ENCODE measurements at places on chromosomes 3 and 15.
A peak's percentile ranks its signal among the peaks of the same experiment; 100 is the strongest.

DNA sequence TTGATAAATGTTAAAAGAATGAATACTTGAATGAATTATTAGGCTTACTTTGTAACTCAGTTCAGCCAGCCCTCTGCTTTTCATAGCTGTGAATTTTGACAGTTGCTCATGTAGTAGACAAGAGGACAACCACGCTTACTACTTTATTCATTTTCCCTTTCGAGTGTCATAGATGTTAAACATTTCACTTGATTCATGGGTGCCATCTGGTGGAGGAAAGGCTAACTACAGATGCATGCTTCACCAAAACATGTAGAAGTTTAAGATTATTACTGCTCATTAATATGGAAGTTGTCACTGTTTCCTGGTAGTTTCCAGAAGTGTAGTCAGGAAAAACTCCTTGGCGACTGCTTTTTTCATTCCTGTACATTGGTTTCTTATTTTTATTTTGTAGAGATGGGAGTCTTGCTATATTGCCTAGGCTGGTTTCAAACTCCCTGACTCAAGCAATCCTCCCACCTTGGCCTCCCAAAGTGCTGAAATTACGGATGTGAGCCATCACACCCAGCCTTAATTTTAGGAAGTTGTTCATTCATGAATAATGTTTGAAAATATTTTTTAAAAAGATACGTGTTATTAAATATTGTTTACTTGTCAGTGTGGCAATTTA lies 163.2 kb downstream of the B3GALNT1 start:
- DNase-seq = no peak

DNA sequence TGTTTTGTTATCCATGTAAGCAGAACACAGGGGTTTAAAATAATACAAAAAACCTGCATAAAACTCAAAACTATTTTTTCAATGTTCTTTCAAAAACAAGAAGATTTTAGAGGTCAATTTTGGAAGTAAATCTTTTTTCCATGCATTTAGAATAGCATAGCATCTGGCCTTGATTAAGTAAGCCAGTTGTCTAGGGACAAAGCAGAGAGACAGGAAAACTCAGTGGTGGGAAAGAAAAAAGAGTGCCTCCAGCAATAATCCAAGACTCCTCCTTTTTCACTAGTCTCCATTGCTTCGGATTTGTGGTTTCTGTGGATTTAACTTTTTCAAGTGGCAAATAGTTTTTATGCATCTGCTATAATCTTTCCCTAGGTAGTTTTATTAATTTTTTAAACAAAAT lies 88.9 kb downstream of the SUCNR1 start:
- DNase-seq = no peak

- DNase-seq = no peak
Observed at GRCh38 chr3:29057326-29057725, 223.5 kb upstream of the RBMS3 start.

GRCh38 chr15:68797191-68797590 lies 23.5 kb downstream of the ANP32A start:
- DNase-seq = no peak

DNA sequence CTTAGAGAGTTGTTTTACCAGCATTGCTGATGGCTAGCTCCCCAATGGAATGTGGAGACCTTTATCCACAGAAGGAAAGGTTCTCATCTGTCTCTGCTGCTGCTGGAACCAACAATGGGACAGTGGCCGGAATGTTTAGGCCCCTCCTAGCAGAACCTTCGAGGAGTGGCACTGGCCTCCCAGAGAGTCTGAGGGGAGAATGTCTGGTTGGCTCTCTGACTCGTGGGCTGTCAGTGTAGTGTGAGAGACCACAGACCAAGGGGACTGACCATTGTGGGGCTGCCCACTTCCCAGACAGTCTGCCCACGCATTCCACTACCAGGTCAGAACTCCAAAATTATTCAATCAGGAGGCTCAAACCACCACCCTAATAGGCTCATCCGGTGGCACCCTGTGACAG lies 5.1 kb downstream of the RASL12 start:
- no peak for DNase-seq

GRCh38 chr3:120778776-120779175 lies 36.2 kb downstream of the GTF2E1 start:
- no peak for DNase-seq

DNA sequence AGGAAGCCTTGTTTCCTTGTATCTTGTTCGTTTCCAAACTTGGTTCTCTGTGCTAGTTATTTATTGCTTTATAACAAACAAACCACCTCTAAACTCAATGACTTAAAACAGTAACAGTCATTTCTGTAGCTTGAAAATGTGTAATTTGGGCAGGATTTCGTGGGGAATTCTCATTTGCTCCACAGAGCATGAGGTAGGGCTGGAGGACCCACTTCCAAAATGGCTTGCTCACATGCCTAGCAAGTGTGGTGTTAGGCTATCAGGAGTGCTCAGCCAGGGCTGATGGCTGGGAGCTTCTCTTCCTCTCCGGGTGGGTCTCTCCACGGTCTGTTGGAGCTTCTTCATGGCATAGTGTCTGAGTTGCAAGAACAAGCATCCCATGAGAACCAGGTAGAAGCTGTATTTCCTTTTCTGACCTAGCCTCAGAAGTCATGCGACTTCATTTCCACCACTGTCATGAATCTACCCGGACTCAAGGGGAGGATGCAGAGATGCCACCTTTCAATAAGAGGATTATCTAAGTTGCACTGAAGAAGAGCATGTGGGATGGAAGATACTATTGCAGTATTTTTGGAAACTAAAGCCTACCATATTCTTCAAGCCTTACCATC lies 8.2 kb upstream of the TNIK start:
- DNase-seq = no peak

DNA sequence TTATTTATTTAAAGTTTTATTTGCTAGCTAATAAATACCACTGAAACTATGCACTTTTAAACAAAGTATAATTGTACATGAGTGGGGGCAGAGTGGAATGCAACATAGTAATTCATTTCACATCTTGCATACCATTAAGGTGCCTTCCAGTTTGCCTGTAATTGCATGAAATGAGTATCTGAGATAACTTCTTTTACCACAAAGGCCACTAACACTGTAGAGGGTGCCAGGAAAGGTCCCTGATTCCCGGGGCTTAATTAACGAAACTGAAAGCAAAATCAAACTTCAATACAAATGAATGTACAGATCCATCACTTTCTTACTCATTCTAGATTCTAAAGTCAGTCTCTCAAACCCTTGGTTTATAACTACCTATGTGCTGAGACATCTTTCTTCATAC lies 2.1 kb downstream of the CD47 start:
- DNase-seq = no peak

DNA sequence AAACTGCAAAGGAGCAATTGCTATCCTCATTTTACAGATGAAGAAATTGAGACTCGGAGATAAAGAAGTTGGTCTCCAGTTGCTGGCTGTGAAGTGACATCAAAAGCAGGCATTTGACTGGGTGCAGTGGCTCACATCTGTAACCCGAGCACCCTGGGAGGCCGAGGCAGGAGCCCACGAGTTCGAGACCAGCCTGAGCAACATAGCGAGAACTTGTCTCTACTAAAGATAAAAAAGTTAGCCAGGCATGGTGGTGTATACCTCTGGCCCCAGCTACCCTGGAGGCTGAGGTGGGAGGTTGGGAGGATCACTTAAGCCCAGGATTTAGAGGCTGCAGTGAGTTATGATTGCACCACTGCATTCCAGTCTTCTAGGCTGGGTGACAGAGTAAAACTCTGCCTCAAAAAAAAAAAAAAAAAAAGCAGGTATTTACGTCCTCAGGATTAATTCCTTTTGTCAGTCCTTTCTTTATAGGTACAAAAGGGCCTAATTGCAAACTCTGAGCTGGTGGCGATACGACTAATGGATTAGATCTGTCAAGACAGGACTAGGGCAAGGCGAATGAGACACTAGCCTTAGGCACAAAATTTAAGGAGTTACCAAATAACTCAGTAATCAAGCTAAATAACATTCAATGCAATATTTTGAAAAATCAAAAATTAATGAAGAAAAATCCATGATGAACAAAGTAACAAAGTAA lies 5.9 kb upstream of the DNASE1L3 start:
- no peak for DNase-seq

- DNase-seq = no peak
Observed at GRCh38 chr15:73882761-73883419, 9.5 kb downstream of the TBC1D21 start.

- DNase-seq = no peak
Observed at GRCh38 chr3:9863058-9863772, 16.8 kb downstream of the CIDEC start.

- DNase-seq = peak; percentile 71
Observed at GRCh38 chr3:94317017-94317416, 254.2 kb downstream of the NSUN3 start.

- DNase-seq = no peak
Observed at GRCh38 chr15:24746094-24746493, 70.5 kb downstream of the NPAP1 start.

DNA sequence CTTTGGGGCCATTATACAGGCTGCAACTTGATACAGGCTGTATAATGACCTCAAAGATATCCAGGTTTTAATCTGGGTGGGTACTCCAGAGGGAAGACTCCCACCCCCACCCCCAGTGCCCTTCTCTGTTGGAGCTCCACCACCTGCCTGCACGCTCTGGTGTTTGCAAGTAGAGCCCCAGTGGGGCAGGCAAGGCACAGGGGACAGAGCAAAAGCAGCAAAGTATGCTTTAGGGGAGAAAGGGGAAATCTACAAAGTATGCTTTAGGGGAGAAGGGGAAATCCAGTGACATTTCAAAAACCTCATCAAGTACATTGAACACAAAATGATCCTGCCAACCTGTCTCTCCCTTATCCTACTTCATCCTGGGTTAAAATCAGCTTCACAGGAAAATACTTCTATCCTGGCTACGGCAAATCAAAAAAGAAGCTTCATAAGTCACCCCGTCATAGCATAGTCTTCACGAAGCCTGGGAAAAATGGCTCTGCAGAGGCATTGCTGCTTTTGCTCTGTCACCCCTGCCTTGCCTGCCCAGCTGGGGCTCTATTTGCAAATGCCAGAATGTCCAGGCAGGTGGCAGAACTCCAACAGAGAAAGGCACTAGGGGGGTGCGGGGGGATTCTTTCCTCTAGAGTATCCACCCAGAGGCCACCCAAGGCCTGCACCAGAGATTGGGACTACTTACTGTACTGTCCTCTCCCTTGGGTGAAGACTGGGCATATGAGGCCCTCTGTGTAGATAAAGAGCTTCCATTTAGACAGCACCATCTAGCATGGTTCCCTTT lies 60.9 kb upstream of the ATP11B start:
- no peak for DNase-seq

DNA sequence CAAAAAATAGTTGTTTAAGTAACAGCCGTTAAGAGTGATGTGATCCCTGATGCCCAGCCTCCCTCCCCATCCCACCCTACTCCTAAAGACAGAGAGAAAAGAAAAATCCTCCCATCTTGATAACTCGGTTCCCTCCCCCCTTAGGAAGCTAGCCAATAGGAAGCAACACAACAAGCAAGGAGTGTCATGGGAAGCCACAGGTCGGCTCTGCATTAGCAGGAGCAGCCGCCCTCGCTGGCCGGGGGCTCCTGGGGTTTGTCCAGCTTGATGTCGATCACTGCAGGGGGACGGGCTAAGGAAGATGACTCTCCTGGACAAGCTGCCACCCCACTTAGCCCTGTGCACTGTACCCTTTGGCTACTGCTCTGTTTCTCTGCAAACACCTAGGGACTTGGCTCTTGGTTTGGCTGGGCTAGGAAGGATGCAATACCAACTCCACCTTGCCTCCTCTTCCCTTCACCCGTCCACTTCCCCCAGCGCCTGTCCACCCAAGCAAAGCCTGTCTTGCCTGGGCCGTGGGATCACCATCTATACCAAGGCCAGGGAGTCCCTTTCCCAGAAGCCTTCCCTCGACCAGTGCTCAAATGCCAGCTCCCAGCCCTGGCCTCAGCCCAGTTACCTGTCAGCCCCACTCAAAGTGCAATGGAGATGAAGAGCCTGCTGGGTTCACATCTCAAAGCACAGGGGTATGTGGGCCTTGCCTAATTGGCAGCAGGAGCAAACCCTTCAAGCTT lies 23.1 kb downstream of the SRPRB start:
- DNase-seq = no peak

- no peak for DNase-seq
Observed at GRCh38 chr3:15899388-15899787, 101.6 kb upstream of the ANKRD28 start.

GRCh38 chr3:171614318-171614921 lies 154.2 kb upstream of the TNIK start:
- peak; percentile 37 for DNase-seq

DNA sequence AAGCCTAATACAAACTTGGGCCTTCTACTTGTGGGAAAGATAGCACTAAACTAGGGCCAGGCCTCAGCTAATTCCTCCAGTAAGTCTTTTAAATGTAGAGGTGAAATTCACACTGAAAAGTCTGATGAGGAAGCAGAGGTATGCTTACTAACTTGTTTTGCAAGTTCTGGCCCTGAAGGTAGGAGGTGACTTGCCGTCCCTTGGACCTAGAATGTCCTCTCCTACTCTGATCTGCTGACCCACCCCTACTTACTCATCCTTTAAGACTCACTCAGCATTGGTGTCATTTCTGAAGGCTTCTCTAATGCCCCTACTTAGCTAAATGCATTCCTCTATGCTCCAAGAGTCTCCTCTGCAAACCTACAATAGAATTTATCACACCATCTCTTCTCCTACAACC lies 19.4 kb downstream of the RIOX2 start:
- DNase-seq = no peak

GRCh38 chr3:67683522-67683921 lies 29.1 kb upstream of the SUCLG2 start:
- DNase-seq = no peak

DNA sequence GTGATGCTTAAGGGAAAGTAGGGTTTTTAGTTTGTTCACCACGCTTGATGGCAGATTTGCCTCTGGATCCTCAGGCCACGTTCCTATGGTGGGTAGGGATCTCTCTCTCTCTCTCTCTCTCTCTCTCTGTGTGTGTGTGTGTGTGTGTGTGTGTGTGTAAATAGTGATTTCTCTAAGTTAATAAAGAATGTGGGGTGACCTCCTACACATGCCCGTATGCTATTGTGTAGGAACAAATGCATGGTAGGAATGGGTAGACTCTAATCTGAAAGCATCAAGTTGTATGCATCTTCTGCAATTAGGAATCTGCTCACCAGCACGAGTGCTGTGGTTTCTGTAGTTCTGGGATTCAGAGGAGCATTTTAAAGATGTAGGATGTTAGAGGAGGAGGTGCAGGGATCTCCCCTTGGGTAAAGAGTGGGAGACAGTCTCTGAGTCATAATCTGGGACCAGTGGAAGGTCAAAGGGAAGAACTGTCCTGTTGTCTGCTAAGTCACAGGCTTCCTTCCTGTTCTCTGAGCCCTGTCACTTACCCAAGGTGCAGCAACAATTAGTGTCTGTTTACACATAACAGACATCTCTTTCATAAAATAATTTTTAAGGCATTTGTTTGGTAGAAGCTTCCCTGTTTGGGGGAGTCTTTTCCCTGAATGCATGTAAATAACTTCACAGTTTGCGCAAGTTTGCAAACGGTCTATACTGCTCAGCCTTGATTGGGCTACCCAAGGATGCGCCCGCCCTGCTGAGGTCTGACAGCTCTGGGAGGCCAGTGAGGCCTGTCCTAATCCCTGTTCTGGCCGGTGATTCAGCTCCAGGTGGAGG lies 139.8 kb downstream of the IGF1R start:
- DNase-seq = no peak

DNA sequence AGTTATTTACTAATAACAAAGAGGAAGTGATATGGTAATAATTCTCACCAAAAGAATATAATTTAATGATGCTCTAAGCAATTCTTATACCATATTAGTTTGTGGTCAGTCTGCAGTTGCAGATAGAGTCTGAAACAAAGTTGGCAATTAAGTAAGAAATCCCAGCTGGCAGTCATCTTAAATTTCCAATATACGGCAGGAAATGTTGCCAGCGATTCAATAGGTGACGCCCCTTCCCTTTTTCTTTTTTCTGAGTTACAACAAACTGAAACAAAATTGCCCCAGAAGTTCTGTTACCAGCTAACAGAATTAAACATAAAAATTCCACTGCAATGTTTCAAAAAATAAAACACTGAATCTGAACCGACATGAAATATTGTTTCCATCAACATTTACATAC lies 26.7 kb downstream of the LRRFIP2 start:
- no peak for DNase-seq

All from midbrain (tissue), 1 donor.